ENCODE measurements at places on chromosomes 2 and 18. TPM values are rescaled to one million over a fixed set of nuclear protein-coding genes. Genes with fewer than 3 reads are reported as not detected.

Gene CCNYL1
- total RNA-seq: 3.2 TPM

Gene TMEM182
- total RNA-seq: 6.1 TPM

Gene SGPP2
- total RNA-seq: 0.92 TPM

- peak; percentile 36 for DNase-seq
Measured at GRCh38 chr2:215870986-215871385, 142.4 kb downstream of the MREG start.

DNA sequence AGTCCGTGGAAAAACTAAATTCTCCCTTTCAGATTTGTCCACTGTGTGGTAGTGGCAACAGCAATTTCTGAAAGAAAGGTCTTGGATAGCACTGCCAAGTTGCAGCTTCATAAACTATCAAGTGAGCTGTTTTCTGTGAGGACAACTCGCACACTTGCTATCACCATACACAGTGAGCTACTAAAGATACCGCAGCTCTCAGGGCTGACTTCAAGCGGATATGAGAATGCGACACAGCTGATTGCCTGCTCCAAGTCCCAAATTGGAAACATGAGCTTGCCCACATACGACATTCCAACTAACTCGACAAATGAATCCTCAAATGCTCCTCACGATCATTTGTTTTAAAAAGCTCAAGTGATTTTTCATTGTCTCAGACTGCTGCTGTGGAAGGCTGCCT, 46.2 kb downstream of the E2F6 start:
- no peak for DNase-seq

GRCh38 chr2:47916412-47916811, 10.1 kb upstream of the FBXO11 start:
- no peak for DNase-seq

DNA sequence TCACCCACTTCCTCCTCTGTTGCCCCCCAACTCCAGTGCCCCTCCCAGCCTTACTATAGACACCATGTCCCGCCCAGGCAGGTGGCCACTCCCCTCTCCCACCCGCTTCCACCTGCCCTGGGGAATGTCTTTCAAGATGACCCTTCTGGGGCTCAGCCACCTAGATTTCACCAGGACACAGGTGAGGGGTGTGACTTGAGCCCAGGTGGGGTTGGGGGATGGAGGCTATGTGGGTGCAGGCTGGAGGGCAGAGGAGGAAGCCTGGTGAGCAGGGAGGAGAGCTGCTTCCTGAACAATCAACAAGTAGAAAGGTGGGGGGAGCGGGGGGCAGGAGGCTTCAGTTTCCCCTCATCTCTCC, 8.7 kb downstream of the ADRA2B start:
- no peak for DNase-seq

DNA sequence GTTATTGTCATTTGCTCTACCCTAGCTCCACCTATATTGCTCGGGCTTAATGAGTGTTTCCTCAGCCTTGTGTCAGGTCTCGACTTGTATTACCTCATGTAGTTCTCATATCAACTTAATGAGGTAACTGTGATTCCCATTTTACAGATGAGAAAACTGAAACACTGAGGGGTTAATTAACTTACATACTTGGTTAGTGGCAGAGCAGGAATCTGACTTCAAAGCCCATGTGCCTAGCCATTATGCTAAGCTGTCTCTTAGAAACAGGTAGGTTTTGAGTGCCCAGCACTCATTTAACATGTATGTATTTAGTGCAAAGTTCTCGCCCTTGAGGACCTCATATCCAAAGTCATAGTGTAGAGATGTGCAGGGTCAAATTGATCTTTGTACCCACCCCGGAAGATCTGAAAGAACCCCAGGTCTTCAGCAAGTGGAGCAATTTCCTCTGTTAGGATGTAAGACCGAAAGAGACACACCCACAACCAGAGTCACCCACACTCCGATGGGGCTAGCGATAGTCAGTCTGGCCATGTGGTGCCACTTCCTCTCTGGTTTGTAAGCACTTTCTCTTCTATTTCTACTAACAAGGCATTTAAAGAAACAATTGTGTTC, 121.0 kb upstream of the SLC39A10 start:
- peak; percentile 12 for DNase-seq
